ENCODE measurements at places on chromosomes 16 and 17. TPM values are rescaled to one million over a fixed set of nuclear protein-coding genes. Genes with fewer than 3 reads are reported as not detected.

DNA sequence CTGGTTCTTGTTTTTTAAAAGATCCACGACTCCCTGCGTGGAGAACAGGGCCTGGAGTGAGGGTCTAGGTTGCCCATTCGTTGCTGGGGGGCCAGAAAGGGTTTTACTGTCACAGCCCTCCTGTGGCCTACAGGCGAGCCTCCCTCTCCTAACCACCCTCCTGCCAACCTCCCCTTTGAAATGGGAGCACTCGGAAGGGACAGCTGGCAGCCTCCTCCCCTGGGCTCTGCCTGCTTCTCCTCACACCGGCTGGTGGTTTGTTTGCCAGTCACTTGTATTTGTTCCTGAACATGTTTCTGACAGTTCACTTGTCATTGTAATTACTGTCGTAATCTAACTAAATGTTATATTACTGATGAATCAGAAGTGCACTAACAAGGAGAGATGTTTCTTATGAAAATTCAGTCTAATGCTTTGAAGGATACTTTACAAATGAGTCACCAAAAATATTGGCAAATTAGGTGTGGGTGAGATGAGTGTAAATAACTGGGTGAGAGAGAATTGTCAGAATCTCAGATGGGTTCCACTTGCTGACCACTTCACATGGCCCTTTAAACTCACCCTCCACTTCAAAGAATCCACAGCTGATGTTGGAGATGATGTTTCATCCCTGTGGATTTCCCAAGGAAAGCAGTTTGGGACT lies 2.7 kb upstream of the SPPL2C start:
- no peak for DNase-seq

- DNase-seq: no peak
These were observed 29.0 kb downstream of the PGS1 start for GRCh38 chr17:78407387-78408000.

GRCh38 chr17:80478487-80479245 lies 2.3 kb upstream of the NPTX1 start:
- DNase-seq: no peak

DNA sequence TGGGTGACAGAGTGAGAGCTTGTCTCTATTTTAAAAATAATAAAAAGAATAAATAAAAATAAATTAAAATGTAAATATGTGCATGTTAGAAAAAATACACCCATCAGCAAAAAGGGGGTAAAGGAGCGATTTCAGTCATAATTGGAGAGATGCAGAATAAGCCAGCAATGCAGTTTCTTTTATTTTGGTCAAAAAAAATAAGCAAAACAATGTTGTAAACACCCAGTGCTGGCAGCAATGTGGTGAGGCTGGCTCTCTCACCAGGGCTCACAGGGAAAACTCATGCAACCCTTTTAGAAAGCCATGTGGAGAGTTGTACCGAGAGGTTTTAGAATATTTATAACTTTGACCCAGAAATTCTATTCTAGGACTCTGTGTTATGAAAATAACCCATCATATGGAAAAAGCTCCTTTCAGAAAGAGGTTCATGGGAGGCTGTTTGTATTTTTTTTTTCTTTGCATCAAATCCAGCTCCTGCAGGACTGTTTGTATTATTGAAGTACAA lies 8.5 kb downstream of the STH start:
- DNase-seq: no peak

GRCh38 chr17:55728361-55728760 lies 5.7 kb upstream of the TMEM100 start:
- DNase-seq: no peak

DNA sequence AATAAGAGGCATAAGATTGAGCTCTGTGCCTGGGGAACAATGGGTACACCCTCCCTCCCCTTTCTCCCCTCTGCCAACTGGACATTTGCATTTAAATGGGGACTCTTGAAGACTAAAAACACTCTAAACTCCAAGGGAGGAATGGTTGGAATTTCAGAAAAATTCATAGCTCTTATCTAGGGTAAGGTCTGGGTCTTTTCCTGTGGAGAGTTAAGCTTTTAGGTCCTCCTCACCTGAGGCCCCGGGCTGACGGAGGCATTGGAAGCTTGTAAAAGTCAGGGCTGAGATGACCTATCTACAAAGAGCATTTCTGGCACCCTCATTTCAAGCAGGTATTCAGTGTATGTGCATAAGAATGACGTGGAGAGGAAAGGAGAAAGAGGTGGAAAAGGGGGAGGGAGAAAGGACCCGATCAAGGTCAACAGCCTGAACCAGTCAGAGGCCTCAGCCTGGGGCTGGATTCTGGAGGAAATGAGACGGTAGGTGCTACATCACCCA lies 78.0 kb downstream of the RAP1GAP2 start:
- no peak for DNase-seq

- no peak for DNase-seq
These were observed 394.9 kb upstream of the SALL1 start for GRCh38 chr16:51545951-51546350.

GRCh38 chr17:18314059-18314730 lies 599 bp downstream of the TOP3A start:
- DNase-seq: peak; percentile 22

- no peak for DNase-seq
These were observed 199.3 kb downstream of the C16orf95 start for GRCh38 chr16:87117936-87118335.

GRCh38 chr16:50752471-50753235 lies 10.8 kb downstream of the CYLD start:
- no peak for DNase-seq

GRCh38 chr17:40559564-40559916 lies 5.7 kb downstream of the CCR7 start:
- no peak for DNase-seq

Gene FBXO39
- 0.27 TPM for total RNA-seq

Gene EPN2
- 8.2 TPM for total RNA-seq

Gene CCL1
- 0.32 TPM for total RNA-seq

Gene SKAP1
- total RNA-seq: 109 TPM

Gene FLYWCH2
- 17.3 TPM for total RNA-seq
